ENCODE measurements at places on chromosomes 2 and 18. TPM values are rescaled to one million over a fixed set of nuclear protein-coding genes. Genes with fewer than 3 reads are reported as not detected.

Gene LRATD1
- 23.2 TPM for total RNA-seq

Gene CTAGE1
- under 0.01 TPM for total RNA-seq

Gene AUP1
- total RNA-seq, result 176 TPM

Gene FAM237A
- not detected for total RNA-seq

Gene ATP8B1
- 20.8 TPM for total RNA-seq

Gene MAP2
- total RNA-seq, result 8.2 TPM

DNA sequence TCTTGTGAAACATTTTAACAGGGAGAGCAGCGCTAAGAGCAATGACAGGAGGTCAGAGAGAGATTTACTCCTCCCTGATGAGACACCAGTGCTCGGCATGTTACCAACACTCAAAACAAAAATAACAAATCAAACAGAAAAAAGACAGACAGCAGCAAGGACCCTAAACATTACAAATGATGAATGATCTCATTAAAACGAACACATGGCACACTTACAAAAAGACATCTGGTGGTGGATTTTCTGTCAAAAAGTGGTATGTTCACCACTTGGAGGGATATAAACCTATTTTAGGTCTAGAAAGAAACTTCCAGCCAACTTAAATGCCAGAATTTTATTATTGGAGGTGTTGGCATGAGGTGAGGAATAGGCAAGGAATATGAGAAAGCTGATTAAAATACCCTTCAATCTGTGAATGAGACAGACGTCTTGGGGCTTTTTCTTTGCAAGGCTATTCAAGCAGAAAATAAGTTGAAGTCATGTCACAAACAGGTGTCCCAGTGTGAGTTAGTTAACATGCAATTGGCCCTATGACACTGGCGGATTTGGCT is 112.8 kb downstream of the PRELID3A start:
- DNase-seq, result no peak

DNA sequence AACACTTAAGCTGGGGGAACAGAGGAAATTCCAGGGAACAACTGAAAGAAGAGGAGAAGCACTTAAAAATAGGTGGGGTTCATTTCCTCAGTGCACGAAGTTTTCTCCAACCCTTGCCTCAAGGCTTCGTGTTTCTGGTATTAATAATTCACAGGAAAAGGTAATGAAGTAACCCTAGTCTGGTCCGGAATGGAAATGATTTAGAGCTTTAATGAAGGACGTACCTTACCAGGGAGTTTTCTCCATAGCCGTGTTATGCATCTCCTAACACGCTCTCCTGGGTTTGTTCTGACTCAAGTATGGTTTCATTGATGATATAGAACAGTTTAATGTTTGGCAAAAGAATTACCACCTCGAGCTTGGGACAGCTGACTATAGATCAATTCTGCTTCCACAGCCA is 214.2 kb downstream of the MTX2 start:
- DNase-seq, result peak; percentile 12

- DNase-seq, result no peak
These were observed 47.1 kb upstream of the MCFD2 start for GRCh38 chr2:46962751-46963150.

DNA sequence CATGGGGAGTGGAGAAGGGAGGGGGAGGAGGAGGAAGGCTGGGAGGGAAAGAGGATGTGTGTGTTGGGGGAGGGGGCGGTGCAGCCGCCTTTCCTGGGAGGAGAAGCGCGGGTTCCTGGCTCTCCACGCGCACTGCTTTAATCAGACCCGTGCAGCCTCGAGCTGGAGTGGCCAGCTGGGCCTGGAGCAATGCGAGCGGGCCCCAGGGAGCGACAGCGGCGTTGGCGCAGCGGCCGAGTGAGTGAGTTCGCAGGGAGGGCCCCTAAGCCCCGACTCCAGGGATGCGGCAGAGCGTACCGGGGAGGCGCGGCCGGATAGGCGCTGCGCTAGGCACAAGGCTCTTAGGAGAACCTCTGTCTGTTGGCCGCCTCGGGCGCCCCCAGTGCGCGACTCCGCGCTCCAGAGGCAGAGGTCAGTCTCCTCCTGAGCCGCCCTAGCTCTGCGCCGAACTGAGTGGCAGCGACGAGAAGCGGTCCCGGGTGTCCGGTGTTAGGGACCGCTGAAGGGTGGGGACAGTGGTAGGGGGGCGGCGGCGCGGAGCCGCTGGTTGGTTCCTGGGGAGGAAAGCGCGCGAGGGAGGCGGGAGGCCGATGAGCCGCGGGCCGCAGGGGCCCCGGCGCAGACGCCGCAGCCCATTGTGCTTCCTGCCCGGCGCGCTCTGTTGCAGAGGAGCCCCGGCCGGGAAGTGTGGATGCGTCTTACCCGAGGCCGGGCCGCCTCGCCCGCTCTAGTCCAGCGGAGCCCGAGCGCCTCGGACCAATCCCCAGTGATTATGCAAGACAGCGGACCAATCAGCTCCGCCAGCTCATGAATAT is 455 bp upstream of the DLX1 start:
- peak; percentile 90 for DNase-seq

GRCh38 chr2:186894478-186894877 is 45.5 kb upstream of the ZSWIM2 start:
- DNase-seq, result no peak

- DNase-seq, result no peak
These were observed 35.0 kb upstream of the IL1R2 start for GRCh38 chr2:101956465-101957438.

GRCh38 chr2:120480903-120481445 is 135.0 kb downstream of the INHBB start:
- no peak for DNase-seq

DNA sequence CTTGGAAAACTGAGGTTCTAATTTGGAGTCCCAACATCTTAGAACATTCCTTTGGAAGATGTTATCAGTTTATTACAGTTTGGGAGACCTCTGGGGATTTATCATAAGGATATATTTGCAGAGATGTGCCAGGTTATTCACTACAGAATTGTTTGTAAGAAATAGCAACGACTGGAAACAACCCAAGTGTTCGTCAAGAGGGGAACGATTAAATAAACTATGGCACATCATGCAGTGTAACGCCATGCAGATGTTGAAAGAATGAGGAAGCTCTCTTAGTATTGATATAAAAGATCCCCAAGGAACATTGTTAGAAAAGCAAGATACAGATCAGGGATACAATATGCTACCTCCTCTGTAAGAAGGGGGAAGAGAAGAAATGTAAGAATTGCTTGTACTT is 210.6 kb downstream of the TMEM247 start:
- no peak for DNase-seq

DNA sequence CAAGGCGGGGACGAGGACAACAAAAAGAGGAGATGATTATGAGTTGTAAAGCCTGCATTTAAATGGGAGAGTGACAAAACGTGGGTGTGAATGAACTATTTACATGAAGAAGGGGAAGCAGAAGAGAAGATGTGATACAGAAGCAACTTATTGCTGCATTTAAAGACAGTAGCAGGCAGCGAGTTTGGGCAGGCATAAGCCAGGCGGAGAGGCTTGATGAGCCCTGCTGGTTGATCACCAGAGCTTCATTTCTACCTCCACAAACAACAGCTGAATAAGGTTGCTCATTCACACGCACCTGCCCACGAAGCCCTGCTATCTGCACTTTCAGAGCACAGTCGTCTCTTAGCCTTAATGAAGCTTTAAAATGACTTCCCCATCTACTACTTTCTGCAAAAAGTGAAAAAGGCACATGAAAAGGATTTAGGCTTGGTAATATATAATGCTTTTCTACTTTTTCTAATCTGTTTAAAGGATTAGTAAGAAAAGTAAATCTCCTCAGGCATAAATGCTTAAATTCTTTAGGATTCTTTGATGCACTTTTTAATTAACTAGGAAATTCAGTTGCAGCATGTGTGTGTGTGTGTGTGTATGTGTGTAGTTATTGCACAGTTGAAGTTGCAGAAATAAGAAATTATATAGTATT is 3.1 kb downstream of the SLC38A11 start:
- DNase-seq, result no peak

- DNase-seq, result no peak
These were observed 33.1 kb downstream of the MARCO start for GRCh38 chr2:118975133-118975532.

GRCh38 chr2:159073256-159073655 is 104.8 kb downstream of the TANC1 start:
- peak; percentile 74 for DNase-seq

GRCh38 chr2:14752295-14752694 is 119.8 kb downstream of the LRATD1 start:
- no peak for DNase-seq

- DNase-seq, result no peak
These were observed 38.9 kb downstream of the BCL2L11 start for GRCh38 chr2:111159641-111160040.

DNA sequence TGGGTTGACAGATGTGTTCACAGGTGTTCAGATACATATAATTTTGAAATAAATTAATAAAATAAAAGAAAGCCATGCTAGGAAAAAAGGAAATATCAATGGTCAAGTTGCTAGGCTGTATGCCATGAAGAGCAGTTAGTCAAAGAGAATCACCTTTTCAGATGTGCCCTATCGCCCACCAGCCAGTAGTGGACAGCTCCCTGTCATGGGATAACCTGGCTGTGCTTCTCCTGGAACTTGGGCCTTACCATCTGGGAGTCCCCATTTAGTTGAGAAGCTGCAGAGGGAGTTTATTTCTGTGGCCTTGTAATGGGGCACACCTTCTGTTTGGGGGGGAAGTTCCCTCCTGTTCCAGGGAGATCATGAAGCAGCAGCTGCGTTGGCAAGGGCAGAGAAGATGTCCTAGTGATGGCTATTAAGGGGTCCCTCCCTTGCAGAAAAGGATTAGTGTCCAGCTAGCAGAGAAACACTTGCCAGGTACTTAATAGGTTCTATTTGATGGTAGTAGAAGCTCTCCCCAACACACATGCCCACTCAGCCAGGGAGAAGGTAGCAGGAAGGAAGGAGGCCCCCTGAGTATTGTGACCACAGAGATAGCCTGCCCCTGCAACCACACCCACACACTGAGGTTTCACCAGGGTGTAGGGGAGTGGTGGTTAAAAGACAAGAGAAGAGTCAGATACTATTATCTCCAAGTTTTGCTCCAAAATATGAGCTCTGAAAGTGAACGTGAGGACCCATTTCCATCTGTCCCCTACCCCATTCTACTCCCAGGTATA is 117.7 kb downstream of the B3GNT2 start:
- no peak for DNase-seq

Data from bronchial epithelial cell (primary cell).